ENCODE measurements at places on chromosomes 5 and 9. TPM values are rescaled to one million over a fixed set of nuclear protein-coding genes. Genes with fewer than 3 reads are reported as not detected.

- DNase-seq = no peak
Observed at GRCh38 chr9:4721736-4722135, 19.3 kb downstream of the AK3 start.

DNA sequence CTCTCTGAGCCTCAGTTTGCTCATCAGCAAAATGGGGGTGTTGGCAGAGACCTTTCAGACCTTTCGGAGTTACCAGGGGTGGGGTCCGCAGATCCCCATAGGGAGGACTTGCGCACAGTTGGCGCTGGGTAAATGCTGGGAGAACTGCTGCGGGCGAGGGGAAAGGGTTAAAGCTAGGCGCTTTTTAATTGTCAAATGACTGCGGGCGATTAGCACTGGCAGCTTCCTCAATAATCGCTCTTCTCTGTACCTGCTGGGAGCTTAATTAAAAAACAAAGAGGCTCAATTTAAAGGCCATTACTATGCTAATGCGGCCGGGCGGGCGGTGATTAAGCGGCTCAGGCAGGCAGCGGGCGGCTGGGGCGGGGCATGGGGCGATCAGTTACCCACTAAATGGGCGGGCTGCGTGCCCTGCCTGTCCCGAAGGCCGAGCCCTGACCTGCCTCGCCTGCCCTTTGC is 63.0 kb downstream of the LMX1B start:
- DNase-seq = no peak

DNA sequence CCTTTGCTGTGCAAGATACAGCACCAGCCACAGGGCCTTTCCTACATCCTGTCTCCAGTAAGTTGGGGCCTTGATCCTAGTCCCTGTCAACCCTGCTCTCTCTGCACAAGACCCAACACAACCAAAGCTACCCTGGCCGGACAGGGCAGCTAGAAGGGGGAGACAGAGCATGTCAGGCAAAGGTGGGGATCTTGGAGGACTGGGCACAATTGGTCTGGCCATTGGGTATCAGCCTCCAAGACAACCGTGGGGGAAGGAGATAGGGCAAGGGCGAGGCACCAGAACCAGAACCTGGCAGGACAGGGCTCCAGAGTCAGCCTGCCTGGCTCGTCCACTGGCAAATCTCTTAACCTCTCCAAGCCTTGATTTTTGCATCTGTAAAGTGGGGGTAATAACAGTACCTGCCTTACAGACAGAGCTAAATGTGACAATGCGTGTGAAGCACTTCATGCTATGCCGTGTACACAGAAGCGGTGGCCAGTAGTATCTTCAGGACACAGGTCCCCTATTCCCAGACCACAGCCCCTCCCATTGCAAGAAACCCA is 51.6 kb upstream of the CDKN2AIPNL start:
- DNase-seq = no peak

GRCh38 chr9:16314476-16314875 is 556.0 kb downstream of the BNC2 start:
- DNase-seq = no peak

TBC1D13 gene
- 24.3 TPM for total RNA-seq
